ENCODE measurements at places on chromosomes 7 and 10. TPM values are rescaled to one million over a fixed set of nuclear protein-coding genes. Genes with fewer than 3 reads are reported as not detected.

Gene PDLIM1
- 357 TPM for polyA plus RNA-seq

Gene NRG3
- not detected for polyA plus RNA-seq

Gene FBXO24
- polyA plus RNA-seq, result 0.36 TPM

Gene TMEM140
- 34.7 TPM for polyA plus RNA-seq

Gene CYP3A4
- polyA plus RNA-seq, result not detected

Gene ARHGAP19
- 7.3 TPM for polyA plus RNA-seq

Gene NCF1
- 313 TPM for polyA plus RNA-seq

Gene CYP17A1
- 0.09 TPM for polyA plus RNA-seq

Gene HOXA6
- polyA plus RNA-seq, result 0.39 TPM

Gene SLC18A2
- 0.19 TPM for polyA plus RNA-seq

Gene PDZD7
- not detected for polyA plus RNA-seq

Gene VSTM4
- not detected for polyA plus RNA-seq

Gene CPVL
- 1.6 TPM for polyA plus RNA-seq

Gene MSS51
- polyA plus RNA-seq, result 0.35 TPM

Gene PDE1C
- polyA plus RNA-seq, result not detected

Gene OR9A2
- not detected for polyA plus RNA-seq

Gene CYP26C1
- polyA plus RNA-seq, result not detected

Gene ELN
- polyA plus RNA-seq, result not detected

Gene ODAD2
- polyA plus RNA-seq, result not detected

Gene FLNC
- not detected for polyA plus RNA-seq

Gene METTL27
- not detected for polyA plus RNA-seq

Gene IFIT1
- 8.5 TPM for polyA plus RNA-seq

Gene ING3
- 29.4 TPM for polyA plus RNA-seq

Data from IgD-negative memory B cell (primary cell).